ENCODE measurements at places on chromosomes 16 and 17.

- no peak for DNase-seq
These were observed 29.6 kb upstream of the SREBF1 start for GRCh38 chr17:17866425-17866824.

DNA sequence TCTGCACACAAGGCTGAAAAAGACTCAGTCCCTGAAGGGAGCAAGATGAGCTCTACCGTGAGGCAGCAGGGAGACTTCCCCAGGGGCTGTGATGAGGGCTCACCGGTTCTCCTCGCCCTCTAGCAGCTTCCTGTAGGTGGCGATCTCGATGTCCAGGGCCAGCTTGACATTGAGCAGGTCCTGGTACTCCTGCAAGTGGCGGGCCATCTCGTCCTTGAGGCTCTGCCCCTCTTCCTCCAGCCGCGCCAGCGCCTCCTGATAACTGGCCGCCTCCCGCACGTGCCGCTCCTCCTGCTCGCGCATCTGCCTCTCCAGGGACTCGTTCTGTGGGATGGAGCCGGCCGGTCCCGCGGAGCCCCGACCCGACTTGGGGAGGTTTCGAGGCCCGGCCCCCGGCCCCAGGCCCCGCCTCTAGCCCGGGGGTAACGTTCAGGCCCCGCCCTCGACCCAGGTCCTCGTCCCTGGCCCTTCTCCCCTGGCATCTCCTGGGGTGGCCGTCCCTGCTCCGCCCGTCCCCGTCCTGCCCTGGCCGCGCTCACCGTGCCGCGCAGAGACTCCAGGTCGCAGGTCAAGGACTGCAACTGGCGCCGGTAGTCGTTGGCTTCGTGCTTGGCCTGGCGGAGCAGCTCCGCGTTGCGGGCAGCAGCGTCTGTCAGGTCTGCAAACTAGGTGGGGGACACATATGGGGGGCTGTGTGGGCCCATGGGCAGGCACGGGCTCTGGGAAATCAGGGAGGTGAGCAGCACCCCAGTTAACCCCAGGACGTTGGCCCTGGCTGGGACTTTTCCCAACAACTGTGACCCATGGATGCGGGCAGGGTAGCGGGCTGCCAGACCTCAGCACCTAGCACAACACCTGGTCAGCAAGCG, 3.9 kb downstream of the GFAP start:
- DNase-seq, result no peak

- DNase-seq, result no peak
These were observed 902 bp downstream of the GHDC start for GRCh38 chr17:42193216-42193968.

- no peak for DNase-seq
These were observed 4.5 kb upstream of the EFNB3 start for GRCh38 chr17:7700510-7700909.

DNA sequence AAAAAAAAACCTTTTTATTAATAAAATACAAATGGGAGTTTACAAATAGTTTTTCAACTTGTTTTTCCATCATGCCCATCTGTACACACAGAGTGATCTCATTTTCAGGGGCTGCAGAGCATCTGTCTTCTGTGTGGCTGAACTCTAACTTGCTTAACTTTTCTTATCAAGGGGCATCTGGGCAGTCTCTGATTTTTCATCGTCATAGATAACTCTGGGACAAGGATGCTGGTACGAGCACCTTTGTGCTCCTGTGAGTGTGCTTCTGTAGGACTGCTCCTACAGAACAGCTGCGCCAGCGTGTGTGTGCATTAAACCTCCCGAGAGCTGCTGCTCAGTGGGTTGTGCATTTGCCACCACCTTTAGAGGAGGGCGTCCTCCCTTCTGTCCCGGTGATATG, 34.6 kb upstream of the TAC4 start:
- no peak for DNase-seq

DNA sequence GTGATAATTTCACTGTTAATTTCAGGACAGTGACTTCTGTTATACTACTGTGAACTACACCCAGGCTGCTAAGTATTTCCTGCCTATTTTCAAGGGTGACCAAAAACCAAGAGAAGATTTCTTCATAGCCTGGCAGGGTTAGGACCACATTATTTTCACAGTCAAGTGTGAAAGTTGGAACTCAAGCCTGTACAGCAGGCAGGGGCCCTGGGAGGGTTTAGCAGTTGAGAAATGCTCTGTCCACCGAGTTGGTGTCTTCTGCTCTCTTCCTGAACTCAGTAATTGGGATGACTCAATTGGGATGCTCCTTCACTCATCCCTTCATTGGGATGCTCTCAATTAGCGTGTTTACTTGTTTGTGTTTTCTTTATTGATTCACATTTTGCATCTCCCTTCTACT, 347.3 kb upstream of the CDH11 start:
- no peak for DNase-seq

DNA sequence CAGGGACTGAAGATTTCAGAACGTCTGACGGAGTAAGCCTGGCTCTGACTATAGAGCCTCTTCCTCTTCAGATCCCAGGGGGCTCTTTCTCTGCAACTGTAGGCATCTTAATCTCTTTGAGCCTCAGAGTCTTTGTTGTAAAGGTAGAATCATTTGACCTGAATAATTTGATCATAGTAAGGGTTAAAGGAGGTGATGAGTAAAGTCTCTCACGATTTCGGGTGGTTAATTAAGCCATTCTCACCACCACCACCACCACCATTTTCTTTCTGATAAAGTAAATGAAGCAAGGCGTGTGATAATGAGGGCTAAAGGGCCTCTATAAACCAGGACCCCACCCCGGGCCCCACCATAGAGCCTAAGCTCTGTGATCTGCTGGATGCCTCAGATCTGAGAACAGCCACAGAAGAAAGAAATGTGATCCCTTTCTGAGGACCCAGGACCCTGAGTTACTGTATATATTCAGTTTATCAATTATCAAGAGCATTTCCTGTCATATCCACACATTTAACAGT, 33.0 kb upstream of the ADAMTS18 start:
- DNase-seq, result no peak

DNA sequence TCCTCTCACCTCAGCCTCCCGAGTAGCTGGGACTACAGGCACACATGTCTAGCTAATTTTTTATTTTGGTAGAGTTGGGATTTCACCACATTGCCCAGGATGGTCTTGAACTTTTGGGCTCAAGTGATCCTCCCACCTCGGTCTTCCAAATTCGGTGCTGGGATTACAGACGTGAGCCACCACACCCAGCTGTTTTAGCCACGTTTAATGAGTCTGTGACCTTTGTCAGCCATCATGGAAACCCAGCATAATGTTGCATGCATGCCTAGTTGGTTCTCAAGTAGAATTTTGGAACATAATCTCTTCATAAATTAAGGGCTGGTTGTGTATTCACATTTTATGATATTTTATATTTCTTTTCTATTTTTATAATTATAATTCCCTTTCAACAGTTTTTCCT, 42.0 kb downstream of the GOSR1 start:
- DNase-seq, result no peak

- DNase-seq, result no peak
These were observed 20.3 kb downstream of the RAB11FIP4 start for GRCh38 chr17:31411707-31412285.

- no peak for DNase-seq
These were observed 157.7 kb upstream of the RPL38 start for GRCh38 chr17:74045608-74046280.

DNA sequence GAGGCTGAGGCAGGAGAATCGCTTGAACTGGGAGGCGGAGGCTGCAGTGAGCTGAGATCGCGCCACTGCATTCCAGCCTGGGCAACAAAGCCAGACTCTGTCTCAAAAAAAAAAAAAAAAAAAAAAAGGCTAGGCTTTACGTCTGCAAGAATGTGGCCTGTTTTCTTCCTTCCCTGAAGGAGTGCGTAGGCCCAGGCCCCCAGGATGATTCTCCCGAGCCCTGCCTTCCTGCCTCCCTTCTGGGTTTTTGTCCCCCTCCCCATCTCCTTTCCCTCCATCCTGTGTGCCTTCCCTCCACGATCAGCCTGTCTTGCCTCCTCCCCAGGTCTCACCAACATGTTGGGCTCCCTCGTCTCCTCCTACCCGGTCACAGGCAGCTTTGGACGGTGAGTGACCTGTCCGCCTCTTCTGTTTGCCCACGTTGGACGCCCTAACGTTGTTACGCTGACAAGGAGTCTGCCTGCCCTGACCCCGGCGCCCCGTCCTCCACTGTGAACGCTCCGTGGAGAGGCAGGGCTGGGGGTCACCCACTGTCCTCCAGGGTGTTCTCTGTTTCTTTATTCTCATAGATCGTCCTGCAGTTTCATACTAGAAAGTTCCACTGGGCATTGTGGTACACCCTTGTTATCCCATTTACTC, 15.7 kb upstream of the RNF213 start:
- DNase-seq, result no peak

Measured in GM04503 (cell line).